ENCODE measurements at places on chromosomes 16 and 17.

DNA sequence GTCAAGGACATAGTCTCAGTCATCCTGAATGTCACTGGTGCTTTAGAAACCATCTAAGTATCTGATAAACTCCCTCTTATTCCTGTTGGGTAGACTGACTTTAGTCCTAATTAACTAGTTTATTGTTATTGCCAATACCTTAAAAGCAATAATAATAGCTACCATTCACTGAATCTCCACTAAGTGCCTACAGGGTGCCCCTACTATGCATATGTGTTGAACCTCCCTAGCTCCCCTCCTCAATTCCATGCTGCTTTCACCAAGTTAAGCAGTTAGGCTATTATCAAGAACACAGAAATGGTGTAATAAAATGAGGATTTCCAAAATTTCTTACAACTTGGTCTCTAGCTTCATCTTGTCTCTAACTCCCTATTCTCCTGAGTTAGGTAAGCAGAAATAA lies 87.5 kb upstream of the MTMR4 start:
- DNase-seq: no peak

GRCh38 chr17:79005063-79005861 lies 4.3 kb downstream of the CANT1 start:
- DNase-seq: no peak

DNA sequence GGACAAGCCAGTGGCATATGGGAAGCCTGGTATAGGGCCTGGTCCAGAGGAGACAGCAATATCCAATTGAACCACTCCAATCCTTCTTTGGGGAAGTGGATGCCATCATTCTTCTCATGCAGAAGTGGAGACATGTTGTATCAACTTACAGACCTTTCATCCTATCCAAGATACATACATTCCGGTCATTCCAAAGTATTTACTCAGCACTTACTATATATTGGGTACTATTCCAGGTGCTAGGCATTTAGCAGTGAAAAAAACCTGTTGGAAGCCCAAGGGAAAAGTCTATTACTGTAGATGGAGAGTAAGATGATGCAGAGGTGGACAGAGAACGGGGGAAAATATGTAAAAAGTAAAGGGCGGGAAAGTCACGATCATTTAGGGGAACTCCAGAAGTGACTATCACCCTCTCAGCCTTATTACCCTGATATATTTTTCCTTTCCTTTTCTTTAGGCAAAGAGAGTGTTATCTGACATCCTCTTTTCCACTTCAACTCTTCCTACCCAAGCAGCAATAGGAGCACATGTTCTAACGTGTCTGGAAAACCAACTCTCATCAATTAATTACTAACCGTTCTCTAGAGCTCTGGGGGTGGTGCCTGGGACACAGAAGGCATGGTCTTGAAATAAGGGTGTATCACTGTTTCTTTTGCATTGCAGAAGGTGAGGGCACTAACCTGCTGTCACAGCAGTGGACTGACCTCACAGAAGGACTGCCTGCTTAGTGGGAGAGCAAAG lies 210.1 kb upstream of the MAF start:
- DNase-seq: no peak

GRCh38 chr16:76565542-76565941 lies 288.3 kb downstream of the CNTNAP4 start:
- no peak for DNase-seq
